ENCODE measurements at places on chromosomes 4 and X. TPM values are rescaled to one million over a fixed set of nuclear protein-coding genes. Genes with fewer than 3 reads are reported as not detected.

The SPANXB1 gene
- not detected for total RNA-seq

DNA sequence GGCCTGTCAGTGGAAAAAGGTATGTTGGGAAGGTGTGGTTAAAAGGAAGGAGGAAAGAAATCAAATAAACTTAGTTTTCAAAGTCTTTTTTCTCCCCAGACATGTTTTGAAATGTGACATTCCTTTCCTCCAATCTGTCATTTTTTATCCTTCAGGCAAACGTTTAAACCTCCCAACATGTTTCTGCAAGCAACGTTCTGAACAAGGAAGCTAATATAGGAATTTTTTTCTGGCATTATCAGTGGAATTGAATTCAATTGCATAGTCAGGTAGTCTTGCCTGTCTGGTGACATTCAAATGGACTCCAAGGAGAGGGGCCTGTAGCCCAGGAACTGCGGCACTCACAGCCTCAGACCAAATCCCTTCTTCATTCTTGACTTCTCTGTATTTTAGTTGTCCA lies 30.0 kb upstream of the RASSF6 start:
- no peaks in the 10 kb centered on the region for H3K4me1 ChIP-seq
- DNase-seq, result no peak
- H3K4me3 ChIP-seq, result no peak overlapping the region

DNA sequence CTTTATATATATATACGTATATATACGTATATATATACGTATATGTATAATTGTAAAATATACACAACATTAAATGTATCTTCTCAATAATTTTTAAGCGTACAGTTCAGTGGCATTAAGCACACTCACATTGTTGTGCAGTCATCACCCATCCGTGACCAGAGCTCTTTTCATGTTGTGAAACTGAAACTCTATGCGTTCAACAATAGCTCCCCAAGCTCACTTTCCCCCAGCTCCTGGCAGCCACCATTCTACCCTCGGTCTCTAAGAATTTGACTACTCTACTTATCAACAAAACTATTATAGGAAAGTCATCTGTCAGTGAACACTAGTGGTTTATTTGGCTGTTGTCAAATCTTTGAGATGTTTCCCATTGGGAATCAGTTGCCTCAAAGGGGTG lies 621.8 kb upstream of the GALNT7 start:
- H3K4me3 ChIP-seq, result no peak overlapping the region
- H3K27me3 ChIP-seq, result no peaks in the 10 kb centered on the region
- H3K36me3 ChIP-seq, result no peaks in the 10 kb centered on the region
- no peak for DNase-seq

GRCh38 chr4:96406742-96407141 lies 566.8 kb downstream of the PDHA2 start:
- H3K27ac ChIP-seq, result no peak overlapping the region
- DNase-seq, result no peak
- no peaks in the 10 kb centered on the region for H3K4me1 ChIP-seq
- H3K4me3 ChIP-seq, result no peak overlapping the region
- H3K36me3 ChIP-seq, result no peaks in the 10 kb centered on the region

DNA sequence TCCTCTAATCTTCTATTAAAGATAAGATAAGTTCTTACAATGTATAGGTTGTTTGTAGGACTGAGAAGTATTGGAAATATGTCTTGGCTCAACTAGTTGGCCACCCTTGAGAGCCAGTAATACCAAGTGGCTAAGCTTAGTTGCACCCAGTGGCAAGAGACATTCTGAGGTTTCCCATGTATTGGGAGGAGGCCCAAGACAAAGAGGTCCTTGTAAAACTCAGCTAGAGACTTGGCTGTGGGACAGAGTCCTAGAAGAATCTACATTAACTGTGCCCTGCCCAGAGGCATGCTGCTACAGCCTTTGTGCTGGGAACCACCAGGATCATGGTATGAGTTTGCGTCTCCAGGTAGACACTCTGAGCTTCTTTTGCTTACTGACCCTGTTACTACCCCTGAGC lies 41.9 kb upstream of the SLC4A4 start:
- no peak overlapping the region for H3K27ac ChIP-seq
- no peak for DNase-seq
- no peak overlapping the region for H3K4me3 ChIP-seq
- H3K36me3 ChIP-seq, result no peaks in the 10 kb centered on the region
- no peaks in the 10 kb centered on the region for H3K27me3 ChIP-seq

The GAGE1 gene
- total RNA-seq, result 0.66 TPM

DNA sequence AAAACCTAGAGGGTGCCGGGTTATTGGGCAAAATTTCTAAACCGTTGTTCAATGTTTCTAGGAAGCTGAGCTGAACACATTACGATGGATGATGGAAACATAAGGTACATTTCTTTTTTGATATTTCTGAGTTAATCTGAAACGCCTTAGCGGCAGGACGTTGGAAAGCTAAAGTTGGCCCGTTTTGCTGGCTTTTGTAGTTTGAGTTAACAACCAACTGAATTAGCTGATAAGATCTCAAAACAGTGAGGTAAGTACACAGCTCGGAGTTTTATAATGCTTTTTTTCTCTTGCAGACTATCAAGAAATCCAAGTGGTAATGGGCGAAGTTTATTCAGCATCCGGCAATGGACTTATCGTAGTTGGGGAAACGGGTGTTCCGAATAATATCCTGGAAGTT lies 73.5 kb downstream of the PRSS12 start:
- no peak for DNase-seq
- no peaks in the 10 kb centered on the region for H3K36me3 ChIP-seq
- peak overlapping the region; percentile 80 for H3K4me3 ChIP-seq
- no peaks in the 10 kb centered on the region for H3K27me3 ChIP-seq

GRCh38 chr4:170234800-170235199 lies 145.0 kb upstream of the AADAT start:
- H3K27ac ChIP-seq, result no peak overlapping the region
- no peaks in the 10 kb centered on the region for H3K4me1 ChIP-seq
- H3K36me3 ChIP-seq, result no peaks in the 10 kb centered on the region
- no peak overlapping the region for H3K4me3 ChIP-seq
- DNase-seq, result no peak
- no peaks in the 10 kb centered on the region for H3K27me3 ChIP-seq

The TRIM61 gene
- 1.2 TPM for total RNA-seq

DNA sequence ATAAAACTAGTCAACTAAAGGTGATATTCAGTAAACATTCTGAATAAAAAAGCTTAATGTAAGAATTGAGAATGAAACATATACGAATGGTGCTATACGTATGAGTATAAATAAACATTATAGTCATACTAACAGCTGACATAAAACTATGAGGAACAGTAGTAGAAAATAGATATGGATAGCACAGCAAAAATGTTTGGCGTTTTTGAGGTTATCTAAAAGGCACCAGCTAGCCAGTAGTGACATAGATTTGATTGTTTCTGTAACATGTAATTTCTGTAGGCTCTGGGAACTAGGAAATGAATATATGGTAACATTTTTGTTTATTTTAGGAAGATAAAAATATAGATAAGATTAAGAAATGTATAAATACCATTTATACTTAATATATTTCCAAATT lies 69.3 kb downstream of the SNX25 start:
- no peak overlapping the region for H3K4me3 ChIP-seq
- H3K27me3 ChIP-seq, result no peaks in the 10 kb centered on the region
- no peaks in the 10 kb centered on the region for H3K36me3 ChIP-seq
- no peak overlapping the region for H3K27ac ChIP-seq
- no peak for DNase-seq

The MAGEA11 gene
- not detected for total RNA-seq

- no peak overlapping the region for H3K27ac ChIP-seq
- DNase-seq, result no peak
- H3K4me3 ChIP-seq, result no peak overlapping the region
Measured at GRCh38 chr4:54482529-54483200, 175.1 kb upstream of the KIT start.

GRCh38 chr4:172844556-172844955 lies 324.1 kb upstream of the GALNT7 start:
- H3K4me3 ChIP-seq, result no peak overlapping the region
- no peak overlapping the region for H3K27ac ChIP-seq
- H3K4me1 ChIP-seq, result no peaks in the 10 kb centered on the region
- DNase-seq, result no peak
